Activated CD4-positive, alpha-beta T cell treated with anti-CD3 and anti-CD28 coated beads, Interleukin-2, Interleukin-6, amounts not matched to agents 100 ng/mL and 50 ng/mL, durations not matched to agents 16 hours and 8 hours (primary cell): ENCODE measurements at places on chromosomes 12 and 14.

GRCh38 chr14:94028450-94028826 is 2.3 kb downstream of the OTUB2 start:
- peak; percentile 81 for DNase-seq

- DNase-seq = no peak
Observed at GRCh38 chr12:122757568-122757967, 4.9 kb downstream of the DENR start.

DNA sequence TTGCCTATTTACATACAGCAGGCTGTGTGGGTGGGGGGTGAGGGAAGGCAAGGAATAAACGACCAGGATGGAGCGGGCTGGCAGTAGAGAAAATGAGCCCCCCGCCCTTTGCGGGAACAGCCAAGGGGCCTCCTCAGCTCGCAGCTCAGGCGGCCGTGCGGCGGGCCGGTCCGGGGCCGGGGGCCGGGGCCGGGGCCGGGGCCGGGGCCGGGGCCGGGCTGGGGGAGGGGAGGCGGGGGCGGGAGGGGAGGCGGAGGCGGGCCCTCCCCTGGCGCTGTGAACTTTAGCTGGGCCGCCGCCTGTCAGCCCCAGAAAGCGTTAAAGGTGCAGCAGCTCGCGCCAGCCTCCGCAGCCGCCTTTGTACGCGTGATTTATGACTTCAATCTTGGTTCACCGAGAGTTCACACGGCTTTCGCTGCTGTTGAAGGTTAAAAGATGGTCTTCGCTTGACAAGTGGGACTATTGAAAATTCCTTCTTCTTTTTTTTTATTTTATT is 28.8 kb downstream of the HOXC4 start:
- DNase-seq = peak; percentile 27

- no peak for DNase-seq
Observed at GRCh38 chr12:3199551-3200031, 122.4 kb downstream of the TSPAN9 start.

DNA sequence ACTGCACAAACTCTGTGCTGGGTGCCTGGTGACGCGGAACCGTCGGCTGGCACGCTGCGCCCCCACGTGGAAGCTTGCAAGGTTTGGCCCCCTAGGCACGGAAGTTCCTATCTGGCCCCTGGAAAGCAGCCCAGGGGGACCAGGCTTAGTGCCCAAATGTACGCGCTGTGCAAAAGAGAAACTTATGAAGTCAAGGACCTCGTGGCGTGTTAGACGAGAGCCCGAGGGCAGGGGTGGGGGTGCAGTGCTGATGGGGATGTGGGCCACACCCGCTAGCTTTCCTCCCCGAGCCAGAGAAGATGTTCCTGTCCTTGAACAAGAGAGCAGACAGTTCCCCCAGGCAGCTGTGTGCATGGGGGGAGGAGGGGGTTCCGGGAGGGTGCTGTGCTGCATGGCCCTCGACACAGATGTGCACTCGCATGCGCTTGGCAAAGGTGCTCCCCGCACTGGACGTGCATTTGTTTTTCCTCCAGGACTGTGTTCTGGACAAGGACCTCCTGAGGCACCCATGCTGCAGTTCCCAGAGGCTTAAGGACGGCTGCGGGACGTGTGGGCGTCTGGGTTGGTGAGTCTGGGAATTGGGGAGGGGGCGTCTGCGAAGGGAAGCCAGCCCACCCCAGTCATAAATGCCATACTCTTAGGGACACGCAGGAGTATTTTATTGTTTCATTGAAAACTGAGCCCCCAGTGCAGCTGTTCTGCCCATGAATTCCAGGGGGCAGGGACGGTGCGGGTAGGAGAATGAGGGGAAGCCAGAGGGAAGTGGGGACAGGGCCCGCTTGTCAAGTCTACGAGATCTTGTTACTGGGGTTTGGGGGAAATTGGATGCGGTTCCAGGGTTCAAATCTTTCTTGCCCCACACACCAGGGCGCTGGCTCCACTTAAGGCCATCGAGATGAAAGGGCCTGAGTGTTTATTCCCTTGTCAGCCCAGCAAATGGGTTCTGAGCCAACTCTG is 80.0 kb downstream of the NTF3 start:
- DNase-seq = peak; percentile 21

GRCh38 chr12:28235015-28235414 is 44.8 kb downstream of the CCDC91 start:
- no peak for DNase-seq

DNA sequence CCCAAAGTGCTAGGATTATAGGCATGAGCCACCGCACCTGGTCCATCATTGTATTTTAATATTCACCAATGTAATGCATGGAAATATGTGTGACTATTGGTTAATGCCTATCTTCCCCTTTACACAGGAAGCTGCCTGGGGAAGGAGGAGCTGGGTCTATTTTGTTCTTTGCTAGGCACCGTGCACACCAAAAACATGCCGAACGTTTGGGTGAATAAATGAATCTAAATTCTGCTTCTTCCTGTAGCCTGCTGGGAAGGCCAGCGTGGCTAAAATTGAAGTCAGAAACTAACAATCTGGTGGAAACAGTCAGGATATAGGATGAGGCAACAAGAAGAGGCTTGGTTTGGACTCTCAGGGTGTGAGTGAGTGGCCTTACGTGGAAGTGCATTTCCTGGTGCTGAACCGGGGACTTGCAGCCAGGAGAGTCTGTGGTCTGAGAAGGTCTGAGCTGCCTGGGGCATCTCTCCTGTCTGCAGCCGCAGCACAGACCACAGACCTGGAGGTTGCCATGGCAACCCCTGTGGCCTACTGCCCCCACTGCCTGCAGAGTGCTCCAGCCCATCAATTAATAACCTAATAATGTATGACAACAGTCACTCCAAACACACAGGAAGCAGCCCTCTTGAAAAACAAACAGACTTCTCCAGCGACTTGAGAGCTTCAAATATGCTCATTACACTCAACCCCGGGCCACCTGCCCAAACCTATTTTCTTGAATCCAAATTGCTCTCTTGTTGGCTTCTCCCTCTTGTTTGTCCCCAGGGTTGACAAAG is 5.5 kb upstream of the GPR68 start:
- DNase-seq = peak; percentile 86

GRCh38 chr14:74591899-74592298 is 20.1 kb downstream of the LTBP2 start:
- DNase-seq = no peak

GRCh38 chr12:131640525-131640924 is 70.4 kb upstream of the SFSWAP start:
- DNase-seq = no peak
